D341Med (cell line): ENCODE measurements at places on chromosomes 3 and 15.
A peak's percentile ranks its signal among the peaks of the same experiment; 100 is the strongest.

DNA sequence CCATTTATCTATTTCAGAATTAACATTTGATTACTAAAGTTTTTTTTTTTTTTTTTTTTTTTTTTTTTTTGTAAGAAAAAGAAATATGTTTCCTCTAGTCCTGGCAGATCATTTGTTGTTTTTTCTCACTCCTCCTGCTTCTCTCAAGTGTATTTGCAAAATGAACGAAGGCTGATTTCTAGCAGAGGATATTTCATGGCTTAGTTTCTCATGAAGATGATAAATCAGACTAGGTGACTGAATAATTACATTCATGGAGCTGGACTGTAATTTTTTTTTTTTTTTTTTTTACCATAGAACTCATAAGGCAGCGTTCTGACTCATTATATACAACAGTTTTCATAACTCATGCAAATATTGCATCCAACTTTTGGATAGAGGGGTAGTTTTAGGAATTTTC lies 332.5 kb upstream of the SEMA6D start:
- no peak for DNase-seq

GRCh38 chr15:40470423-40471104 lies at the start of gene CHST14:
CHST14 (plus strand) TSS chr15:40470984; CDS start chr15:40471214, 230 bp downstream.
- DNase-seq: peak; percentile 91

DNA sequence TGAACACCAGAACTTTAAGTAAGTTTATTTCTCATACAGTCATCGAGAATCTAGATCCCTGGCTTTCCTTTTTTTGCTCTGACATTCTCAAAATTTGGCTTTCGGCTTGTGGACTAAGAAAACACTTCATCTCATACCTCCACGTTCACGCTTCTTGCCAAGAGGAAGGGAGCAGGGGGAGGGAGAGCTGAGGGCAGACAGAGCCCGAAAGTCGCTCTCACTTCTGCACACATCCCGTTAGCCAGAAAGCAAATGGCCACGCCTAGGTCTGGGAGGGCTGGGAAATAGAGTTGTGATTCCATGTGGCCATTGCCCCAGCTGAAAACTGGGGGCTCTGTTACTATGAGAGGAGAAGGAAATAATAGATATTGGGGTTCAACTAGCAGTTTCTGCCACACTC lies 57.3 kb downstream of the MAP6D1 start:
- no peak for DNase-seq

- no peak for DNase-seq
Measured at GRCh38 chr3:149806171-149806778, 6.7 kb upstream of the RNF13 start.

DNA sequence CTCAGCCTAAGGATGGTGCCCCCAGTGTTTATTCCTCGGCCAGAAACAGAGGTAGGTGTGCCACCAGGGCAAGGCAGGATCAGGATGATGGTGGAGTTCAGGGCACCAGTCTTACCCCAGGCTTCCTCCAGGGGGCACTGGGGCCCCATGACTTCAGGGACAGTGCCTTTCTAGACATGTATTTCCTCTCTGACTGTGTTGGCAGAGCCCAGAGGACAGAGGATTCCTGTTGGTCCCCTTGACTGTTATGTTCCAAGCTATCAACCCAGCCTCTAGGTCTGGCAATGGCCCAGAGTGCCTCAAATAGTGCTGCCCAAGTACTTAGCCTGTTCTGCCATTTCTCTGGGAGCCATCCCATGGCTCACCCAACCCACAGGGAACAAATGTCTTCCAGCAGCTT lies 2.8 kb downstream of the HEMK1 start:
- peak; percentile 84 for DNase-seq

DNA sequence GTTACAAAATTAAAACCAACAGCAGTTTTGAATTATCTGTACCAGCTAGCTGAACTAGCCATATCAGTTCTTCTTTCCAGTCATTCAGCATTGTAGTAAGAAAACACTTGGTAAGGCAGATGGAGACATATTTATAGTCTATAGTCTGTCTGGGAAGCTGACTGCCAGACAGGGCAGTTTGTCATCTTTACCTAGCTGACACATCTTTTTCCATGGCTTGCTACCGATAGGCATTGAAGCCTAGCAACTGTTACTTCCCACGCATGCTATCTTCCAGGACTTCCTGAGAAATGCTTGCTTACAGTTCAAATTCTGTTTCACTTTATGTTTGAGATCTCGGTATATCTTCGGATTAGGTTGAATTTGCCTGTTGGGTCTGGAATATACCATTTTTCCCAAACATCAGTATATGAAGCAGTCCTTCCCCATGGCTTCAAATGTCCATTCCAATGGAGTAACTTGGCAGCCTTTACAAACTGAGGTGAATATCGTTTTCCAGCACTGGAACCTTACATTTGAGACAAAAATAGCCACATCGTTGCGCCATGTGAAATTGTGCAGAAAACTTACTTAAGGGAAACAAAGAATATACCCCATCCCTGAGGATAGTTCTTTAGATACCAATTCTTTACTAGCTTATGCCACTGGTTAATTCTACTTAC lies 8.8 kb downstream of the GNL3 start:
- DNase-seq: no peak

GRCh38 chr3:124599779-124600693 lies 130.2 kb upstream of the UMPS start:
- DNase-seq: no peak

- DNase-seq: no peak
Measured at GRCh38 chr15:55764398-55764797, 21.4 kb upstream of the PRTG start.

GRCh38 chr15:58484791-58485600 lies 53.2 kb downstream of the LIPC start:
- no peak for DNase-seq

GRCh38 chr3:184795522-184796190 lies 16.3 kb upstream of the VPS8 start:
- peak; percentile 15 for DNase-seq

- no peak for DNase-seq
Measured at GRCh38 chr3:147299656-147300055, 106.7 kb downstream of the ZIC4 start.

DNA sequence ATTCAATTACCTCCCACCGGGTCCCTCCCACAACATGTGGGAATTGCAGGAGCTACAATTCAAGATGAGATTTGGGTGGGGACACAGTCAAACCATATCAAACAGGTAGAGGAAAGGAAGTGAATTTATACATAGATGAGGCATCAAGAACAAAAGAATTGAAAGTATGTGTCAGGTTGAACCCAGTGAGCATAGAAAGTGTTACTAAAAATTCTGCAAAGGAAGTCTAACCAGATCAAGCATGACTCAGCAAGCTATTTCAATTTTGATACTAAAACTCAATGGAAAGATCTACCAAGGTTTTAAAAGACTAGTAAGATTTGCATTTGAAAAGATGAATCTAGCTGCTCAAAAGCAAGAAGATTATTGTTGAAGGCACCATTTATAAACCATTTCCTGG lies 323.0 kb downstream of the ROBO2 start:
- DNase-seq: no peak

DNA sequence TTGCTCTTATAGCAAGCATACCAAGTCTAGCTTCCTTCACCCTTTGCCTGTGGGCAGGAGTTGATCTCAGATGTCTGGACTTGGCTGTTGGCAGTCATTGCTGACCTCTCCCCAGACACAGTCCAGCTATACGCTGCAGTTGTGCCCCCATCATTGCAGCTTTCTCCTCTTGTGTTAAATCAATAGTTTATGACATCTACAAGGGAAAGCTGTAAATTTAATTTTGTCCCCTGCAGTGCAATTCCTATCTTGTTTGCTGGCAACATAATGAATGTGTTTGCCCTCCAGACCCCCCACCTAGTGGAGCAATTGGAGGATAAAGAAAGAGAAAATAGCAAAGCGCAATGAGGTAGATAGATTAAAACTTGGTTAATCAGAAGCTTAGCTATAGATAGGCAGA lies 280.2 kb downstream of the LSAMP start:
- no peak for DNase-seq

DNA sequence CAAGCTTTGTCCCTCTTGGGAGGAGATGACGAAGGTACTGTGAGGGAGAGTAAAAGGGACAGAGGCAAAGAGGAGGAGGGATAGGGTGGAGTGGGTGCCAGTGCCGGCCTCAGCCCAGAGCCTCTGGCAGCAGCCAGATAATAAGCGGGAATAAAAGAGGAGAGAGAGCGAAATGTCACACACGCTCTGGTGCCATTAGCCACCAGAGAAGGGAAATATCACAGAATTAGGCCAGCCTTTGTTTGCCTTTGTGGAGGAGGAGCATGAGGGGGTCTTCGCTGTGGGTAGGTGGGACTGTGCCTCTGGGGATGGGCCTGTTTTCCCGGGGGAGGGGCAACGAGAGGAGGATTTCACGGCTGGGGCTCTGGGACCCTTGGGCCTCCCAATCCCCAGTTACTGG lies 67.8 kb downstream of the LINGO1 start:
- DNase-seq: no peak

DNA sequence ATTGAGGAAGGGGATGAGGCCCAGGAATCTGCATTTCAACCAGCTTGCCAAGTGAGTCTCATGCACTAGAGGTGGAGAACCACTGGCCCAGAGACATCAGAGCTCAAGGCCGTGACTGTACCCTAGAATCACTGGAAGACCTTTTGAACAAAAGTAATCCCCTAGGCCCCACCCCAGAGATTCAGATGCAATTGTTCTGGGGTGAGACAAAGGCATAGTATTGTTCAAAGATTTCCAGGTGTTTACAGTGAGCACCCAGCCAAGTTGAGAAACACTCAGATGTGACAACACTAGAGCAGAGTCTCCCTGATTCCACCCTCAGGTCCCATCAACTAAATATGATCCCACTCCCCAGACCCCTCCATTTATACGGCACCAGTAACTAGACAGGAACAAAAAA lies 290.3 kb upstream of the TLE3 start:
- no peak for DNase-seq

DNA sequence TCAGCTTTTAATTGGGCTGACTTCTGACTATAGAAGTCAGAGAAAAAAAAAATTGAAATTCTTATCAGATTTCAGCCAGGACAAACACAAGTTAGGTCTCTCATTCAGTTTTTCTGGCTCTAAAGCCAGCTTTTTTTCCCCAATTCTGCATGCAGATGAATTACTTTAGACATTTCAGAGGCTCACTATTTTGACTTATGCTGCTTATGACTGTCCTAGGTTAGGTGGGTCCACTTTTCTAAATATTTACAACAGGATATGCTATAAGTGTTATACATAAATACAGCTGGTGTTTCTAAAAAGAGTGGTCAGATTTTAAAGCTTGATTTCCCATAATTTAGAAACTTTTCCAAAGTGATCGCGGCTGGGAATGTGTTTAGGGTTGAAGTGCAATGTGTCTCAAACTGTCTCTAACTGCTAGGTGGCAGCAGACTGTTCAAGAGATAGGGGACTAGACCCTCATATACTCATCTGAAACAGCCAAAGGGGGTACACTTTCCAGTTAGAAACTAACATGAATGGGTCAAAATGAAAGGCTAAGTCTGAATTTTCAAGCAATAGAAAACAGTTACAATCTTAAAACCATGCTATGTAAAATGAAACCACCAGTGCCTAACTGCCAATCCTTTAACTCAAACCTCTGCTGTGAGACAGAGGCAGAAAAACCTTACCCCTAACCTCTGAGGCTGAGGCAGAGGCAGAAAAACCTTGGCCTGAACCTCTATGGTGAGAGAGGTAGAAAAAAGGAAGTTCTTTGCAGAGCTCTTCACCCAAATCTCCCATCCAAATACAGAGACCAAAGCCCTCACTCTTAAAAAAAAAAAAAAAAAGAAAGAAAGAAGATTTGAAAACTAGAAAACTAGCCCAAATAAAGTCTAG lies 596.0 kb downstream of the NTRK3 start:
- no peak for DNase-seq

DNA sequence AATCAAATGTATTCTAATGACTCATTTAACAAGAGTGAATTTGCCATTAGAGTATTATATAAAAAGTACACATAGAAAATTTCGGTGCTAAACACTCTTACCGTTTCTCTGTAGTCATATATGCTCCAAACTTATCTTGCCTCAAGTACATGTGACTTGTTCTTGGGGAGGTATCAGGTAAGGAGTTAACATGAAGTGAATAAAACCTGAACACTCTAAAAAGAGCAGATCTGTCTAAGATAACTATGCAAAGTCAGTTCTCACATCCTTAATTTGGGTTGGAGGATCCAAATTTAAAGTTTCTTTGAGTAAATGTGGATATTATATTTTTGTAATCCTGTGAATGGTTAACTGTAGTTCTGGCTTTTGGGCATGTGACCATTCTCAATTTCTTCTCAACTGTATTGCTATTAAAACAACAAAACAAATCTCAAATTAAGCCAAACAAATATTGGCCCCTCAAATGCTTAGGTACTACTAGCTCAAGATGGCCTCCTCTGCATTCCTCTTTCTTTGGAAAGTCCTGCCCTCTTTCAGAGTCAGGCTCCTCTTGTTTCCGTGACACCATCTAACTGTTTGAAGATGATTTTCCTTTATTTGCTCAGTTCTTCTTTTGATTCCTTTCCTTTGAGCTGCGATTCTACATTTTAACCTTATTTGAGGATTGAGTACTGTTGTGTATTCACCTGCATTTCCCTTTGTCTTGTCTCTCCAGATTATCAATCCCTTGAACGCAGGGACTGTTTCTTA lies 4.2 kb downstream of the EDEM1 start:
- no peak for DNase-seq

DNA sequence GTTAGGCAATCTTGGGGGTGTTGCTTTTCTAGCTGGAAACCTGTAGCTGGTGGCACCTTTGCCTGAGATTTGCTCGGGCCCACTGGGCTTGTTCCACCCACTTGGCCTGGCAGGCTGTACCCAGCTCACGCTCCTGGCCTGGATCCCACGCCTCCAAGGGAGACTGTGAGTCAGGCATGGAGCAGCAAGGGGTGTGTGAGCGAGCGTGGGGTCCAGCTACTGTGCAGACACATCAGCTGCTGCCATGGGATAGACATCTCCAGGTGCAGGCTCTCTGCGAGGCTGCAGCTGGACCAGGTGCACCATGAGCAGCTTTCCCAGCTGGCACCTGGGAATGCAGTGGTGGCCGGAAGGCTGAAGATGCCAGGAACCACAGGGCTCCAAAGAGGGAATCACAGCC lies 36.0 kb downstream of the NR1D2 start:
- no peak for DNase-seq
